ENCODE measurements at places on chromosomes 11 and 22.

- DNase-seq: no peak
These were observed 8.8 kb upstream of the DNAL4 start for GRCh38 chr22:38802671-38803121.

- no peak for DNase-seq
These were observed 1.8 kb upstream of the KRTAP5-4 start for GRCh38 chr11:1623716-1624115.

DNA sequence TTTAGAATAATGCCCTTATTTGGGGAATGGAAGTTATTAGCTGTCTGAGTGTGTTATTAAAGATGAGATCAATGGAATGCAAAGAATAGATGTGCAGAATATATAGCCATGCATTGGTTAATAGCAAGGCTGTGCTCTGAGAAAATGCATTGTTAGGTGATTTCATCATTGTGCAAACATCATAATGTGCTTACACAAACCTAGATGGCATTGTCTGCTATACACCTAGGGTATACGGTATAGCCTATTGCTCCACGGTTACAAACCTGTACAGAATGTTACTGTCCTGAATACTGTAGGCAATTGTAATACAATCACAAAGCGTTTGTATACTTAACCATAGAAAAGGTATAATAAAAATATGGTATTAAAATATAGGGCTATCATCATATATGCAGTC lies 25.5 kb downstream of the SLC5A12 start:
- no peak for DNase-seq

- DNase-seq: no peak
These were observed 364.7 kb downstream of the TTC28 start for GRCh38 chr22:28314959-28315358.

DNA sequence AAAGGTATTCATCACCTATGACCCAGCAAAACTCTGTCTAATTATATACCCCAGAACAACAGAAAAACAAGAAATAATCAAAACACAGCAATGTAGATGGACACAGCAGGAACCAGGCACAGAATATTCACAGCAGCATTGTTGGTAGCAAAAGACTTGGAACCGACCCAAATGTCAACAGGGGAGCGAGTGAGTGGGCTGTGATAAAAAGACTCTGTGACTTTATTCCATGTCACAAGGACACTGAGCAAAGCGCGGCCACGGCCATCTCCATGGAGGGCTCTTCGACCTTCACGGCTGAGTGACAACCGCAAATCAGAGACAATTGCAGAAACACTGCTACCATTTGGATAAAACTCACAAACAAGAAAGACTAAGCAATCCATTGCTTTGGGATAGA lies 1373.1 kb downstream of the TBC1D22A start:
- no peak for DNase-seq

DNA sequence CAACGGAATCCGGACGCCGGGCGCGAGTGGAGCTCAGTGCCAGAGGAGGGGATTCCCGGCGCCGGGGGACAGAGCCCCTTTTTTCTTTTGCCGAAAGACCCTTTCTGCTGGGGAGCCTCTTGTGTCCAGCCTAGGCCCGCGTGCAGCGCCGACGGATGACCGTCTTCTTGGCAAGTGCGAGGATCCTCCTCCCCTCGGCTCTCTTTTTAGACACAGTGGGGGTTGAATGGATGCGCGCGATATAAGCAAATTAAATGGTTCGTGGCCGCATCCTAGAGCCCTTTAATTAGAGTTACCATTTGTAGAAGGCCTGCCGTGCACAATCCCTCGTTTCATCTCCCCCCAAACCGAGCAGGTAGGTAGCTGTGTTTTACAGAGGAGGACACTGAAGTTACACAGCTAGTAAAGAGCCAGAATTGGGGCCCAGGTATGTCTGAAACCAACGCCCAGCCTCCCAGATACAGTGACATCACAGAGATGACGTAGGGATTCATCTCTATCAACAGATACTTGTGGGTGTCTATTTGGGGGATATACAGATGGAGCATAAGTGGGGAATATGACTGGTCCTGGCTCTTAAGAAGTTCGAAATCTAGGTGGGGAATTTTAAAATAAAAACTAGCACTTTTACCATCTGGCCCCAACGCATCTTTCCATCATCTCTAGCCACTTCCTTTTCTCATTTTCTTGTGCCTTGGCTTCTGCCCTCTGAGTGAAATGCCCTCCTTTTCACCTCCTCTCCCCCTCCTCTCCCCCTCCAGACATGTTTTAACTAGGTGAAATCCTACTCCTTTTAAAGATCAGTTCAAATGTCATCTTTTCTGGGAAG lies 875 bp downstream of the TCP11L1 start:
- peak; percentile 25 for DNase-seq

- no peak for DNase-seq
These were observed 6.8 kb upstream of the CHID1 start for GRCh38 chr11:917426-917825.

GRCh38 chr11:128940156-128940555 lies 2.5 kb downstream of the TP53AIP1 start:
- no peak for DNase-seq

- DNase-seq: no peak
These were observed 20.6 kb downstream of the IGSF9B start for GRCh38 chr11:133936136-133936535.

DNA sequence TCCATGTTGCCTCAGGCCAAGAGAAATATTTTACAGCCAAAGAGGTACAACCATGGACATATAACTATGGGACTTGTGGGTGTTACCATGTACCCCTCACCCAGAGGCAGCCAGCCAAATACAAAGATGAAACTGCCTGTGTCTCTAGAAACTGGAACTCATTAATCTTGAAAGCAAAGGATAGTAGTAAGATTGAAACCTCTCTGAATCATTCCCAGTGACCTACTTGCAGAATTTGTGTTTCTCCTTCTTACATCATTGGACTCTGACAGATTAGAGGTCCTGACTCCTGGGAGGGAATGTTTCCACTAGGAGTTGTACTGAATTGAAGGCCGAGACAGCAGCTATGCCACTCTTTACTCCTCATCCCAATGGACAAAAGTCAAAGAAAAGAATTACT lies 257.4 kb upstream of the UBASH3B start:
- DNase-seq: no peak

DNA sequence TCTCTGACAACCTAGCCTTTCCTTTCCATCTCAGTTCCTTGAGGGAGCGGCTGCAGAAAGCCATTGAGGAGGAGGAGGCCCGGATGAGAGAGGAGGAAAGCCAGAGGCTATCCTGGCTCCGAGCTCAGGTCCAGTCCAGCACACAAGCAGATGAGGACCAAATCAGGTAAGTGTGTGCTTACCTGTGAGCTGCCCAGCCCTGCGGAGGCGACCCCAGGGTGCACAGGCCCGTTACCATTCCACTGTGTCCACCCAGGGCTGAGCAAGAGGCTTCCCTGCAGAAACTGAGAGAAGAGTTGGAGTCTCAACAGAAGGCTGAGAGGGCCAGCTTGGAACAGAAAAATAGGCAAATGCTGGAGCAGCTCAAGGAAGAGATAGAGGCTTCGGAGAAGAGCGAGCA lies 63.1 kb downstream of the CEP164 start:
- DNase-seq: no peak

- no peak for DNase-seq
These were observed 5.7 kb upstream of the CEP126 start for GRCh38 chr11:101909087-101909486.

DNA sequence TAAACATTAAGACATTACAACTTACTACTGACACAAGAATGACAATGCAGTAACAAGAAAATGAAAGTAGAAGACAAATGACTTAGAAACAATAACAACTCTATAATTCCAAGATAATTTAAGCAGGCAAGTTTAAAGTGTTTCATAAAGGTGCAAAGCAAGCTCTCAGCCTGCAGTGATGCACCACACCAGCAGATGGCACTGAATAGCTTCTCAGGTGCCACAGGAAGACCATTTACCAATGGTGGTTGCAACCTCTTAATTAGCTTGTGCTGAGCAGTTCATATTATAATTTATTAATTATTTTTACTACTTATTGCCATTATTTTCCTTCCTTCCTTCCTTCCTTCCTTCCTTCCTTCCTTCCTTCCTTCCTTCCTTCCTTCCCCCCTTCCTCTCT lies 60.6 kb downstream of the NXPE2 start:
- peak; percentile 16 for DNase-seq

GRCh38 chr11:17244046-17244445 lies 32.5 kb upstream of the NUCB2 start:
- DNase-seq: no peak

GRCh38 chr11:33866936-33867335 lies 24.9 kb downstream of the LMO2 start:
- no peak for DNase-seq

DNA sequence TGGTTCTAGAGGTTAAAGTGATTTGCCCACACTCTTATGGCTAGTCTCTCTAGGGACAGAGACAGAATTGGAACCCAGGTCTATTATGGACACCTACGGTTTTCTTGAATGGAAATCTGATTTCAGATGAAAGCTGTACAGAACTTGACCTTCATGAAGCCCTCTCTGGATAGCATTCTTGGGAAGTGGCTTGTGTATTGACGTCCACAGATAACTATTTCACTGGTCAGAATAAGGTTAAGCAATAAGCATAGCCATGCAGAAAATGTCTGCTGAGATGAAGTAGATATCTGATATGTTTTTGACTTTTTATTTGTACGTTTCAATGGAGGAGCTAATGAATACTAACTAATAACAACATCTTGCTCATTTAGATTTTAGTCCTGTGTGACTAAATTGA lies 1.1 kb downstream of the TLCD5 start:
- no peak for DNase-seq

DNA sequence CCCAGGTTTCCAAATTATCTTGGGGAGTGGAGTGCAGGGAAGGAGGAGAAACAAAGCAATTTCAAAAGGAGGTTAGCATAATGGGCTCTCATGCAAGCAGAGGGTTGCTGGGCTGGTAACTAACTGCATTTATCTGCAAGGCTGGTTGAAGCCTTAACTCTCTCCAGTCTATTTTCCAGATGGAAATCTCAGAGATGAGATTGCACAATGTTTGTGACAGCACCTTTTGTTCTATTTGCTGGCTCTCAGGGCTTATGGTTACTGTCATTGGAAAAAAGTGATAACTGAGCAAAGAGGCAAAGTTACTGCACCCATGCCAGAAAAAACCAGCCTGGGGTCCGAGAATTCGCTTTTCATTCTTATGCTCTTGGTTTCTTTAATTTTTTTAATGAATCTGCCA lies 33.2 kb downstream of the ABCC8 start:
- DNase-seq: no peak

- no peak for DNase-seq
These were observed 93.9 kb downstream of the ATG16L2 start for GRCh38 chr11:72908032-72908676.

DNA sequence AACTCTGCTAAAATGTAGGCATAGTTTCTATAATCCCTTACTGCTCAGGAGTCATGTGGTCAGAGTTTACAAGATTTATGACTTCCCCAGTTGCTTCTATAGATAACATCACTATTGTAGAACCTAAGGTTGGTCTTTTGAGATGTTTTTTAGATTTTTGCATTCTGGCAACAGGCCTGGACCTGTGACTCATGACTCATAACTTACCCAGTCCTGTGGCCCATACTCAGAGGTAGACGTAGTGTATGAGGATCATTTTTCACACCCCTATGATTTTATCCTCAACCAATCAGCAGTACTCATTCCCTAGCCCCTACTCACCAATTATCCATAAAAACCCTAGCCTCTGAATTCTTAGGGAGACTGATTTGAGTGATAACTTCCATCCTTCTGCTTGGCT lies 384.4 kb upstream of the DDI1 start:
- no peak for DNase-seq

DNA sequence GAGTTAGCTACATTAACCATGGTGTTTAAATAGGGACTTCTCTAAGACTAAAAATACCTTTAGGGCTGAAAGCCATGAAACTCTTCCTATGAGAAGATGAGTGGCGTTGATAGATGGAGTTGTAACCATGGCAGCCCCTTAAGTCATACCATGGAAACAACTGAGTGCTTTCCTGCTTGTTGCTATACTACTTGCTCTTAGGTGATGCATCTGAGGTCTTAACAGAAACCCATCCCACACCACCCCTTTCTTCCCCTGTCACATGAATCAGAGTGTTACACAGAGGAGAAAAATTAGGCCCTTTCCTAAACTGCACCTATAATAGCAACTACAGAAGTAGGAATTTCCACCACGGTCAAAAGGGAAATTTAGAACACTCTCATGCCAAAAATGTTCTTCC lies 64.3 kb upstream of the ZC3H12C start:
- DNase-seq: no peak

GRCh38 chr11:69468221-69468620 lies 13.2 kb upstream of the LINC01488 start:
- no peak for DNase-seq

GRCh38 chr11:110082899-110083298 lies 10.3 kb upstream of the ZC3H12C start:
- DNase-seq: no peak

- DNase-seq: no peak
These were observed 21.0 kb downstream of the TNRC6B start for GRCh38 chr22:40198733-40199132.

DNA sequence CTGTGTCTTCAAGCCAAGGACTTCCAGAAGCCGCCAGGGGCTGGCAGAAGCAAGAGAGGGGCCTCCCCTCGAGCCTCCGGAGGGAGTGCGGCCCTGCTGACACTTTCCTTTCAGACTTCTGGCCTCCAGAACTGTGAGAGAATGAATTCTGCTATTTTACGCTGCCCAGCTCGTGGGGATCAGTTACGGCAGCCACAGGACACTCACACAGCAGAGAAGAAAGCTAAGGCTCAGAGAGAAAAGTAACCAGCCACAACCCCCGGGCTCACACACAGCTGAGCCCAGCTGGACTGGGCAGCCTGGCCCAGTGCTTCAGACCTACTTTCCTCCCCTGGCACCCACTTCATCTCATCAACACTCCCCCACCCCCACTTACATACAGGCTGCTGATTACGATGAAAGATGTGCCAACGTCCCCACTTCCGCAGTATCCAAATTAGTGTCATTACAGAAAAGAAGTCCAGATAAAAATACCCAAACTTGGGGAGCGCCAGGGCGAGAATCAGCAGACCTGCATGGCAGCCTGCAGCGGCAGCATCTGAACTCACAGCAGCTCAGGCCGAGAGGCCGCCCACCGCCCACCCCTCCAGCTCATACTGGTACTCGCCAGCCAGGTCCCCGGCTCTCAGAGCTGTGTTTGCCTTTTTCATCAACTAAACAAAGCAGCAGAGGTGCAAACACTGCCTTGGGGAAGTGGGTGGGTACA lies 15.3 kb downstream of the PHF21B start:
- DNase-seq: no peak

- no peak for DNase-seq
These were observed 1388.7 kb downstream of the BRD1 start for GRCh38 chr22:48438800-48439559.

GRCh38 chr11:45232341-45233080 lies 53.6 kb downstream of the SYT13 start:
- no peak for DNase-seq

GRCh38 chr22:44891791-44892190 lies 118.0 kb downstream of the PHF21B start:
- DNase-seq: no peak

- DNase-seq: peak; percentile 39
These were observed 759 bp downstream of the DESI1 start for GRCh38 chr22:41619979-41620588.

GRCh38 chr11:110728476-110728875 lies 16.2 kb upstream of the ARHGAP20 start:
- DNase-seq: no peak
